ENCODE measurements at places on chromosomes 7 and 10.

DNA sequence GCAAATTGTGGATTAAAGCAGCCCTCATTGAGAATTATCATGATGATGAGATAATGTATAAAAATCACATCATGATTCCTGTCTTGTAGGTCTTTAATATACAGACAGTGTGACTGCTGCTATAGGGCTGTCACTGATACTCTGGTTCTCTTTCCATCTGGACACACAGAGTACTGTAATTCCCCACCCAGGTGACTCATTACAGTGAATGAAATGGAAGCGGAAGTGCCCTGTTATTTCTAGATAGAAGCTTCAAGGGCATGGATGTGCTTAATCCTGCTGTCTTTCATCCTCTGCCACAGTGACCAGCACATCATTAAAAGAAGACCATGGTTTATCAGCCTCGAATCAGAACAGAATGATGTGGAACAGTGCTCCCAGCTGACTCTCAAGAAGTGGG is 1234.0 kb downstream of the SORCS3 start:
- no peak for DNase-seq

DNA sequence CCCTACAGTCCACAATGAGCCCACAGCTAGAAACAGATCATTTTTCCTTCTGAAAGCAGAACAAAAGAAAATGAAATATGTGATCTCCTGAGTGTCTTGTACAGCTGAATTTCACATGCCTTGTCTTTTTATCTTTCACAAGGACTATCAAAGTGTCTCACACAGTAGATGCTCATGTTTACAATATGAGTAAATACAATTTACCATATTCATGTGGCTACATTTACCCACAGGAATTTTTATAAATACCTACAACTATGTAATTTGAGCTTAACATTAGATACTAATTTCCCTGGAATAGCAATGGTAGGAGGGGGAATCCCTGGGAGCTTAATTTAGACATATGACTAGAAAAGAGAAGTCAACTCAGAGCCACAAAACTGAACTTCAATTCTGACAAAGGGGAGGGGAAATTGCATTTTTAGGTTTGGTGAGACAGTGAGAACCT is 186.2 kb downstream of the MACC1 start:
- DNase-seq: no peak

DNA sequence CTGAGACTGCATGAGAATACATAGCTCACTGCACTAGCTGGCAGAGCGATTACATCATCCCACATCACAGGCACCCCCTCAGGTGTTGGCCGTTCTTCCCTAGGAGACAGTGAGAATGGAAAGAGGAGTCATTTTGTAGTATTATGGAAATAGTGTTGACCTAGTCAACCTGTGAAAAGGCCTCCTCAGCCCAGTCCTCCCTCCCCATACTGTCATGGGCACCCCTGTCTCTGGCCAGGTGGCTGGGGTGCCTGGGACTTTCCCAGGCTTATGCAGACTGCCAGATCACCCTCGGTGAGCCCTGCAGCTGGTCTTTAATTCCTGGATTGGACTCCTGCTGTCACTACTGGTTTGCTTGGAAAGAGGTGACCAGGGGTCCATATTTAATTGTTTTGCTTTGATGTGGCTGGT is 4.0 kb downstream of the INPP5A start:
- no peak for DNase-seq

DNA sequence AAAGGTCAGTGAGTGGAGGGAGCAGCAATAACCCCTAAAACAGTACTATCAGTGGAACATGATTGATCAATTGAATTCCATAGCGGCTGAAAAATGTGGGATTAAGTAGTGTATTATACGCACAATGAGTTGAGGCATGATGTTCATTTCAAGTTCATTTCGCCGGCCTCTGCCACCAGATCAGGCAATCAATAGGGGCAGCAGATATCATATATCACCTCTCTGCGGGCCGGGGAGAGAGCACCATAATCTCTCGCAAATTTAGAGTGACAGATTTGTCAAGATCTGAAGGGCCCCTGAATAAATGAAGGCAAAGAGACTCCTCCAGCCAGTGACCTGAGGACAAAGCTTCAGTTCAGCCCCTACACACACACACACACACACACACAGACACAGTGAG is 58.5 kb downstream of the PAX2 start:
- DNase-seq: no peak

- no peak for DNase-seq
Measured at GRCh38 chr7:112886208-112886607, 96.0 kb upstream of the TMEM168 start.

DNA sequence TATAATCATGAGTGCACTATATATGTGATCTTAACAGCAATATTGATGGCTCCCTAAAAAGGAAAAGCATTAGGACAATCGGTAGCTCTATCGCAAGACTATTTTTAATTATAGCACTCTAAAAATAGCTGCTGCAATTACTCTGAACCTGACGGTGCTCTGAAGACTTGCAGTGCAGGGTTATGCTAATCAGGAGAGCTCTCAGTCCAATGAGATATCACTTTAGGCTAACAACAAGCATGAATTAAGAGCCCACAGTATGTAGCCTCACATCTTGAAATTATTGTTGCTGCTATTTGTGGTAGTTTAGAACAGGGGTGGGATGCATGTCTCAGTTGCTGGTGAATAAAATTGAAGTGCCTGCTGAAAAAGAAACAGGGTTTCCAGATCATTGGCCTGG is 515.8 kb upstream of the AKR1E2 start:
- no peak for DNase-seq

GRCh38 chr10:14173706-14174594 is 156.8 kb downstream of the FRMD4A start:
- DNase-seq: no peak

DNA sequence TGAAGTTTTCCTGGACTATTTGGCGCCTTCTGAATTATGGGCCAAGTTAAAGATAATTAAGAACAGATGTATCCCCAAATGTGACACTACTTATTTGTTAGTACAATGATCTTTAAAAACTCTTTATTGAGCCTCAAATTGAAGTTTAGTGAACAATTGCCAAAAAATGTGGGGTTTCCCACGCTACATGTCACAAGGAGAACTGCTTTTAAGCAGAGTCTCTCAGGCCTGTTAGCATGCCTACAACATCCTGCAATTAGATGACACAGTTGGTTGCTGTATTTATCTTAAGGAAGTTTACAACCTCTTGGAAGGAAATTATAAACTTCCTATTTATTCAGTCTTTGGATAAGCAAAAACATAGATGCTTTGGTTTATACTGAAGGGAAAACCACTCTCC is 733.0 kb downstream of the TNS3 start:
- DNase-seq: no peak

- no peak for DNase-seq
Measured at GRCh38 chr10:90805206-90805605, 52.6 kb downstream of the HTR7 start.

- DNase-seq: no peak
Measured at GRCh38 chr7:30157204-30157603, 22.4 kb downstream of the MTURN start.

- no peak for DNase-seq
Measured at GRCh38 chr7:54757711-54758110, 1.3 kb downstream of the SEC61G start.

GRCh38 chr7:69318794-69319193 is 279.5 kb upstream of the AUTS2 start:
- DNase-seq: no peak

DNA sequence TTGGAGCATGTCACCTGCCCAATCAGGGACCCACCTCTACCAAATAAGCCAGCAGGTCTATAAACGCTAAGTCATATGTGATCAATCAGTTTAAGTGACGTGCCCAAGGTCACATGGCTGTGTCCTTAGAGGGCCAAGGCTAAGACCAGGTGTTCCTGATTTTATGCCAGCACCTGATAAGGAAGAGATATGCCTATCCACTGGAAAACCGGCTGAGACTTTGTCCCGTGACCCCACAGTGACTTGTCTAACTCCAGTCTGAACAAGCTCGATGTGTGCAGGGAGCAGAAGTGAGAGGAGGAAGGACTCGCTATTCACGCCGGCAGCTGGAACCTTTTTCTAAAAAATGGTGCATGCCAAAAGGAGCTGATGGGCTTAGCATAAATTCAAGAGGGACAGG is 57.0 kb downstream of the PRKAG2 start:
- DNase-seq: no peak

DNA sequence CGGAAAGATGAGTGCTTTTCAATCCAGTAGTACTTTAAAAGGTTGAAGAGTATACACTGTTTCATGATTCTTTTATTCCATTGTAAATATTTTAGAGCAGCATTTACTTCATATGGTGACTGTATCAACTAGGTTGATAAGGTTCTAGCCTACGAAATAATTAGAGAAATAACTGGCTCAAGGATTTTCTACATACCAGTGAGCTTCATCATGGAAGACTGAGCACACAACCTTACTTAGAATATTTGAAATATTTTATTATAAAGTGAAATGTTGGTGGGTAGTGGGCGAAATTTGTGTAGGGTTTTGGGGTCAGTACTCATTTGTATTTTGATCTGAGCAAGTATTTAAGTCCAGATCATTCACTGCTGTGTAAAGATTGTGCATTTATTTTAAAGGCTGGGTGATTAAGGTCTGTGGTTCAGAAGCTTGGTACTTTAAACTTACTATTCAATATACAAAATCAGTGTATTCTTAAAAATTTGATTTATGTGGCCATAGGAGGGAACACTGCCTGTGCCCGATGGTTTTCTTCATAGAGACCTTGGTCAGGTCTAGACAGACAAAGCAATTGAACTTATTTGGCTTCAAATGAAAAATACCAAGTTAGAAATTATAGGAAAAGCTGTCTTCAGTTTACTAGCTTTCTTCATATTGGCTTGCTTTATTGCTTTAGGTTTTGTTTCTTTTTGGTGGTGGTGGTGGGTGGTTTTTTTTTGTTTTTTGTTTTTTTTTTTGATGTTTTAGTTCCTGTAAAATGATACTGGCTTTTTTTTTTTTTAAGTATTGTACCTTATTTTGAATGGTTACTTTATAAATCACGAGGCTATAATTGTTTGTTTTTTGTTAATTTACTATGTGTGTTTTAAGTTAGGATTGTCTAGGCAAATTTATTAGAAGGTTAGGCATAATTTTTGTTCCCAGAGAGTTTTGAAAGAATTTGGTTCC is 3.0 kb downstream of the KMT2E start:
- DNase-seq: no peak

DNA sequence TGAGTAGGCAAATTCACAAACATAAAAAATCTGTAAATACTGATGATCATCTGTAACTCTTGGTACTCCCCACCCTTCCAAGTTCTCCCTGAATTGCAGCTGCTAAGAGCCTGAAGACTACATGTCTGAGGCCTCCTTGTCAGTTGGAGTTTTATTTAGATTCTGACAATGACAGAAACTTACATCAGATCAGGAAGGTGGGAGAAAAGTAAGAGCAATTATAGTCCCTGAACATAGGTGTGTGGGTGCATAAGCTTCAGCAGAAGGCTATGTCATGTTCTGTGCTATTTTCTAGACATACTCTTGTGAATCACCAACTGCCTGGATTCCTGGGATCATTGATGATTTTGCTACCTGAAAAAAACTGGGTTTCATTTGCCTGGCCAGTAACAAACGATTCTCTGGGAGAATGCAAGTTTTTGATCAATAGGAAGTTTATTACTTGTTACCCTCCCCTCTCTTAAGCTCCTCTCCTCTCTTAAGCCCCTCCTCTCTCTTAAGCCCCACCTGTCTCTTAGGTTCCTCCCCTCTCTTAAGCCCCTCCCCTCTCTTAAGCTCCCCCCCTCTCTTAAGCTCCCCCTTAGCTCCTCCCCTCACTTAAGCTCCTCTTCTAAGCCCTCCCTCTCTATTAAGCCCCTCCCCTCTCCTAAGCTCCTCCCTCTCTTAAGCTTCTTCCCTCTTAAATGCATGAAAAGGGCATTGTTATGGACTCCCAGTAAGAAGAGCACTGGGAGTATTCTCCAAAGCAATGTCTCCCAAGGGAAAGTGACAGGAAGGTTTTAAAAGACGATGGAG is 1183.4 kb upstream of the AUTS2 start:
- DNase-seq: peak; percentile 31

DNA sequence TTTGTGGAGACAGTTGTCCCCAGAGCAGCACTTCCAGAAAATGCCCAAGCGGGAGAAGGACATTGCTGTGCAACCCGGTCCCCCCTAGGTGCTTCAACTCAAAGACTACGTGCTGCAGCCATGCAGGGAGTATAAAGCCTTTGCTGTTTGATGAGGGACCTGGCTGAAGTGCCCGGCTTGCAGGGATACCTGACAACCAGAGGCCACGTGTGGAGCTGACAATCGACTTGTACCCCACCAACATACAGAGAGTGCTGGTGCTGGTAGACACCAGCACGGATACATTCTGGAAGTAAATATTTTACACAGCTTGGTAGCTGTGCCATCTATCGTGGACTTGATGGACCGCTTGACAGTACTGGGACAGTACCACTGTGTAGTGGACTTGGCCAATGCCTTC is 240.6 kb downstream of the CACNA2D1 start:
- no peak for DNase-seq

- DNase-seq: no peak
Measured at GRCh38 chr10:31194986-31195385, 124.0 kb upstream of the ZEB1 start.

DNA sequence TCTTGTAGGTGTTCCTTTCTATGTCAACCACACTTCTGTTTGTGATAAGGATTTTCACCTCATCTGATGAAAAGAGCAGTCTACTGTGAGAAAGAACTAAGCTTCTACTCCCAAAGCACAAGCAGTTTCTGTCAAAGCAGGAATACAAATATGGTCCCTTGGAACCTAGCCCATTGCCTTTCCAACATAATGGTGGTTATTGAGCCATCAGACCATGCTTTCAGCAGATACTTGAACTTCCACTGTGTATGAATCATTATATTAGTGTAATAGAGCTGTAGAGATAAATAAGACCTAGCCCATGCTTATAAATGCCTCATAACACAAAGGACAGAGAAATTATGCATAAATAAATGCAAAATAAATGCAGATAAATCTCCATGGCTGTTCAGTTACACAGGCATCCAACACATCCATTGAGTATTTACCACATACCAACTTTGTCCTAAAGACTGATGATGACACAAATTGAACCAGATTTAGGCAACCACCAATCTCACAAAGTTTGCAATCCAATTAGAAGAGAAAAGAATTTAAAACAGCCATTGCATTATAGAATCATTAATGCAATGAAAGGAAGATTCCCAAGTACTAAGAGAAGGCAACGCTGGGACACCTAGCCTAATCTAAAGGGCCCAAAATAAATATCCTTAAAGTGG is 729.4 kb upstream of the C7orf33 start:
- no peak for DNase-seq

GRCh38 chr7:36601601-36602000 is 122.7 kb downstream of the AOAH start:
- DNase-seq: no peak

Measured in NB4 (cell line).